ENCODE measurements at places on chromosomes 2 and 18. TPM values are rescaled to one million over a fixed set of nuclear protein-coding genes. Genes with fewer than 3 reads are reported as not detected.

DNA sequence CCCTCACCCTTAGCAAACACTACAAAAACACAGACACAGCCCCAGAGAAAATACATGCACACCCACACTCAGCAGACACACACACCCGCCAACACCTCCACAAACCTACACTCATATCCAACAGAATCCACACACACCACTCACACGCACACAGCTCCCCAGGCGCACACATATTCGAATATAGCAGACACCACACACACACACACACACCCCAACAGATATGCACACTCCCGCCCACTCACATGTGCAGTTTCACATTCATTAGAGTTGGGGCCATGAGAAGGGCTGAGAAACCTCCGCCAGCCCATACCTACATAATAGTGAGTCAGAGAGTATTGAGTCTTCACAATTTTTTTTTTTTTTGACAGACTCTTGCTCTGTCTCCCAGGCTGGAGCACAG is 29.4 kb upstream of the NOTO start:
- DNase-seq: no peak

GRCh38 chr18:1048032-1048431 is 143.4 kb downstream of the ADCYAP1 start:
- no peak for DNase-seq

DNA sequence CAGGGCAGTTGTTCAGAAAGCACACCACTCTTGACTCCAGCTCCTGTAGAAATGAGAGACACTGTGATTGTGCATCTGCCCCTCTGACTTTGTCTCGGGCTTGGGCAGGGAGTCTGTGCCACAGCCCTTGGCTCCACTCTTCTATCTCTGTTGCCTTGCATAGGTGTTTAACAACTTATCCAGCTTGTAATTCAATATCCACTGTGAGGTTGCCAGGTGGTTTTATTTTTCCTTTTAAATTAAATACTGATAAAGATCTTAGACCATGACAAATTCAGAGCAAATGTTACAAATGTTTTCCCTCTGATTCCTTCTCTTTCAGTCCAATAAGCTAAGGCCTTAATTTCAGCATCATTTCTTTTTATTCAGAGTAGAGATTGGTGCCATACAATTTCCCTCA is 421.7 kb downstream of the STK39 start:
- DNase-seq: no peak

- peak; percentile 61 for DNase-seq
These were observed 81.0 kb downstream of the SP3 start for GRCh38 chr2:173884025-173884802.

- DNase-seq: no peak
These were observed 332.7 kb upstream of the SMIM21 start for GRCh38 chr18:75760208-75760607.

- DNase-seq: no peak
These were observed 4.4 kb downstream of the DLX2 start for GRCh38 chr2:172098287-172098649.

DNA sequence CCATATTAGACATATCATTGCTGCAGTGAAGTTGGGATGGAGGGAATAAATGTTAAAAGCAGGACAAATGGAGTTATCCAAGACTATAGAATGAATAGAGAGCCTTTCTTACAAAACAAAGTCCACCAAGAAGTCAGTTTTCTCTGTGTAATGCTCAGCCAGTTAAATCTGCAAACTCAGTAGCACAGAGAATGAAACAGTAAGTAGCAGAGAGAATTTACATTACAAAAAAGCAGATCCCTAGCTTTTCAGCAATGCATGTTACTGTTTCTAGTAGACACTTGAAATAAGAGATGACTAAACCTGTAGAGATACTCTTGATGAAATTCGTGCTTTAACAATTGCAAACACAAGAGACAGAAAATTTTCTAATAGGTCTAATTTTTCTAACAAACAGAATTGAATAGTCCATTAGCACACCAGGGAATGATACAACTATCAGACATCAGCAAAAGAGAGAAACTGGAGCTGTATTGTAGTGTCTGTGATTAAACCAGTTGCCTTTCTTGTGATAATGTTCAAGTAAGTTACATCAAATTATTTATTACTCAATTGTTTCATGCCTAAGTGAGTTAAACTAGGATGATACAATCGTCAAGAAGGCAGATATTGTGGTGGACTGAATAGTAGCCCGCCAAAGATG is 322.2 kb upstream of the DDX18 start:
- DNase-seq: no peak

OR6B3 gene
- total RNA-seq: not detected

PAX8 gene
- total RNA-seq: 27.8 TPM

ABHD1 gene
- not detected for total RNA-seq

RFX8 gene
- 7.6 TPM for total RNA-seq
